ENCODE measurements at places on chromosomes 3 and 15. TPM values are rescaled to one million over a fixed set of nuclear protein-coding genes. Genes with fewer than 3 reads are reported as not detected.

The GHRL gene
- total RNA-seq: 0.30 TPM

The RYR3 gene
- not detected for total RNA-seq

The CCR3 gene
- total RNA-seq: not detected

- no peak for DNase-seq
These were observed 7.9 kb downstream of the MESP2 start for GRCh38 chr15:89783861-89784685.

- DNase-seq: no peak
These were observed 1.9 kb downstream of the PCOLCE2 start for GRCh38 chr3:142886940-142887339.

- no peak for DNase-seq
These were observed 44.6 kb downstream of the CORO2B start for GRCh38 chr15:68623301-68623892.

DNA sequence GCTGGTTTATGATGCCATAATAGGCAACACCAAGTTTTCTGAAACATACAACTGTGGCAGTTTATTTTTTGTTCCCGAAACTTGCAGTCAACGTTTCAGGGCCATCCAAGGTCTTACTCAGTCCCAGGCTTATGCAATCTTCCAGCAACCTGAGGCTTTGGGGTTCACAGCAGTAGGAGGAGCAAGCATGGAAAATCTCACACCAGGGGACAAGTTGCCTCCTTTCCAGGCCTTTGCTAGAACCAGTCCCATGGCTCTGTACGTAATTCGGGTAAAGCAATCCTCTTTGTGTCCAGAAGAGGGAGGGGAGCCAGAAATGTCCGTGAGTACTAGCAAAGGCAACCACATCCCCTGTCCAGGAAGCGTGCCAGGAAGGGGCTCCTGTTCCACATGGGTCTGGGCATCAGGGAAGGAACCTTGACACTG lies 4.7 kb upstream of the FAM240A start:
- DNase-seq: no peak

GRCh38 chr3:64011685-64012084 lies 11.6 kb downstream of the PSMD6 start:
- DNase-seq: no peak
